Activated CD8-positive, alpha-beta memory T cell treated with anti-CD3 and anti-CD28 coated beads, Interleukin-2, amount 50 U/mL, for 4 hours (primary cell): ENCODE measurements at places on chromosomes 12 and 14.

DNA sequence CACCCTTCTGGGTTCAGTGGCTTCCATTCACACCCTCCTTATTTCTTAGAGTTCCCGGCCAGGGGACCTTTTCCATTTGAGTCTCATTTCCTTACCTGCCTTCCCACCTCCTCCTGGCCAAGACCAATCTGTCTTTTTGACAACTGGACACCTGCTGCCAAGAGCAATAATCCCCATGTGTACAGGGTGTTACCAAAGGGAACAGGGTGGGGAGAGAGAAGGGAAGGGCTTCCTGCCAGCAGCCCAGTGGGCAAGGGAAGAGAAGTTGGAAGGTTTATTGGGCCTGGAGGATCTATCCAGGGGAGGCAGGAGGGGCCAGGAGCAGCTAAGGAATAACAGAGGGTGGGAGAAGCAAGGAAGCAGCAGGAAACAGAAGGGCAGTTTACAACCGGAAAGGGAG lies 346.2 kb downstream of the C12orf75 start:
- no peak for DNase-seq

- no peak for DNase-seq
Measured at GRCh38 chr14:58014778-58015177, 137.2 kb downstream of the ARMH4 start.

DNA sequence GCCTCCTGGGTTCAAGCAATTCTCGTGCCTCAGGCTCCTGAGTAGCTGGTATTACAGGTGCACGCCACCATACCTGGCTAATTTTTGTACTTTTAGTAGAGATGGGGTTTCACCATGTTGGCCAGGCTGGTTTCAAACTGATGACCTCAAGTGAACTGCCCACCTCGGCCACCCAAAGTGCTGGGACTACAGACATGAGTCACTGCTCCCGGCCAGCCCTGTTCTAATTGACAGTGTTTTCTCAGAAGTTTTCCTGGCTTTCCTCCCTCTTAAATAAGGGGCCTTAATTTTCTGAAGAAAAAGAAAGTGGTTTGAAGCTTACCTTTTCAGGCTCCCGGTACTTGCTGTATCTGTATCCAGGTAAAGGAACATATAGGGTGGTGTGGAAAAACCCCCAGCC lies 1.7 kb downstream of the HAL start:
- no peak for DNase-seq

GRCh38 chr14:50383618-50384225 lies 13.0 kb downstream of the CDKL1 start:
- DNase-seq: no peak

DNA sequence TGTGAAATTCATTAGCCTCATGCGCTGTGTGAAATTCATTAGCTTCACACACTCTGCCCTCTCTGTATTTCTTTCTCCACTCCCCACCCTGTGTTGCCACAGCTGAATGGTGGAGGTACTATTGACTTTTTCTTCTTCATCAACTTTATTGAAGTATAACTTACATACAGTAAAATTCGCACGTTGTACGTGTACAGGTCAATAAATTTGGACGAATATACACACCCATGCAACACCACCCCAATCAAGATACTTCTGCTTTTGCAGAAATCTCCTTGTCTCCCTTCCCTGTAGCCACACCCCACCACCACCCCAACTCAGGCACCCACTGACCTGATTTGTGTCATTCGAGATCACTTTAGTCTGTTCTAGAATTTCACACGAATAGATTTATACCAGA lies 51.8 kb downstream of the FBXL14 start:
- DNase-seq: no peak

DNA sequence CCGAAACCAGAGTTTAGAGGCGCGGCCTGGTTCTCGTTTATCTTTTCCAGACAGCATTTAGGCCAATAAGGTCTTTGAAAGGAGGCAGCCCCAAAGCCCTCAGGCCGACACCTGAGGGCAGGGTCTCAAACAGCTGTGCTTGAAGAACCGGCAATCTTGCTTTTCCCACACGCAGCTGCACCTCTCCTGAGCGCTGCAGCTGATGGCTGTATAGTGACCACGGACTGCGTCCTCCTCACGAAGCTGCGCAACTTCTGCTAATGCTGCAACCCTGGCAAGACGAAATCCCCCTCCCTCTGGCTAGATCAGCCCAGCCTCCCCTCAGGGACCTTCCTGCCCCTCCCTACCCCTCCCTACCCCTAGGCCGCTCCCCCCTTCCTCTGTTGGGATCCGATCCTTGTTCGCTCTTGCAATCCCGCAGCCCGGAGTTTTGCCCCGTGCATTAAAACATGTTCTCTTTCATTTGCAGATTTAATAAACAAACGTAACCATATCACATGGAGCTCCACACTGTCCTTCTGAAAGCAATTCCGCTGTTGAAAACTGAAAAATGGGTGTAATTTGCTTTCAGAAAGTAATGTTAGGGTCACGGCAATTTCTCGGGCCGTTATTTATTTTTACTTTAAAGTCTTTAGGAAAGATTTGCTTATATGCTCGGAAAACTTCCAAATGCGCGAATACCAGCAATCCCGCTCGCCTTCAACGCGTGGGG lies 4.8 kb upstream of the PAX9 start:
- DNase-seq: no peak
